ENCODE measurements at places on chromosomes 4 and X.

DNA sequence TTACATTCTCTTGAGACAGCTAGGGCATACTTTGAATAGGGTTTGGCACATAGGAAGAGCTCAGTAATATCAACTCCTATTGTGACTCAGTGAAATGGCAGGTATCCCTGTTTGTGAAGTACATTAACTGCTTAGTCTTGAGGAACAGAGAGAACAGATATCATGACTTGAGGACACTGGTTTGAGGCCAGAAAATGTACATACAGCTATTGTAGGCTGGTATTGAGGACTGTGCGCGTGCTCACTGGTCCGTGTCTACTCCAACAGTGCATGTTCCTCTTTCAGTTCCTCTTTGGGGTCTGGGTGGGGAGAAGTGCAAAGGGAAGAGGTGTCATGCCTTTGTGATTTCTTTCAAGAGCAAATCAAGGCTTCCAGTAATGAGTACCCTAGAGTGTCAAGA, 34.6 kb upstream of the TBC1D9 start:
- DNase-seq, result no peak

DNA sequence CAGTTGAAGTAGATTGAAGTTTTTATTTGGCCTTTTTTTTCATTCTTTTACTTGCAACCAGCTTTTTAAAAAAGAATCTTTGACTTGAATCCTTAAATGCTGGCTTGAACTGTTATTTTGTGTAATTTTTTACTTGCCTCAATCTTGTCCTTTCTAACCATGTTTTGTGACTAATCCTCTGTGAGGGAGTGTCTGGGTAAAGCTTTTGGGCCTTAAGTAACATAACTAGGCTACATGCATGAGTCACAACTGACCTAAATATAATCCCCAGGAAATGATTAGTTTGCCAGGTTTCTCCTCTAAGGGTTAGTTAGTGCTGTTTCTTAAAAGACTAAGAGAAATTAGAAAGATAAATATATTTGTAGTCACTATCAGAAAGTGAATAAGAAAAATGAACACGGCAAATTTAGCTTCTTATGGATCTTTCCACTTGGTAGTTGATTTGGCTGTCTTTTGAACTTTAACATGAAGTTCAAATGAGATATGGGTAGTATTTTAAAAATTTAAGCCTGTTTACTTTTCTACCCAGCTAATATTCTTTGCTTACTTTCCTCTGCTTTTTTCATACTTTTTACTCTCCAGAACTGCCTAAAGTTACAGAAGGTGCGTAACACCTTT, 13.0 kb downstream of the EXOC1 start:
- no peak for DNase-seq

DNA sequence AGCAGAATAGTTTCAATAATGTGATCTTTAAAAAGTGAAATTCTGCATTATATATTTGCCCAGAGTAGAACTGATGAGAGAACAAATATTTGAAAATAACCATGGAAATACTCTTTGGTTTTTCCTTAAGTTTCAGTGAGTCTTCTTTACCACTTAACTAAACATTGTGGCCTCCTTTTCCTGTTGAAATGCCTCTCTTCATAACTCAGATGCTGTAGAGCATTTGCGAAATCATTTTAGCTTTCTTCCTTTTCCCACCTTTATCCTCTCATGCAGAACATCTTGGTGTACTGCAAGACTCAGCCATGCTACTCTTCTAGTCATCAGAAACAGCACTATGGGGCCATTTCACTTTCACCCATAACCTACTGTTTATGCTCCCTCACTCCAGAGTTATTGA, 48.2 kb downstream of the CASK start:
- no peak for DNase-seq

GRCh38 chr4:142615324-142615665, 230.8 kb downstream of the INPP4B start:
- no peak for DNase-seq

DNA sequence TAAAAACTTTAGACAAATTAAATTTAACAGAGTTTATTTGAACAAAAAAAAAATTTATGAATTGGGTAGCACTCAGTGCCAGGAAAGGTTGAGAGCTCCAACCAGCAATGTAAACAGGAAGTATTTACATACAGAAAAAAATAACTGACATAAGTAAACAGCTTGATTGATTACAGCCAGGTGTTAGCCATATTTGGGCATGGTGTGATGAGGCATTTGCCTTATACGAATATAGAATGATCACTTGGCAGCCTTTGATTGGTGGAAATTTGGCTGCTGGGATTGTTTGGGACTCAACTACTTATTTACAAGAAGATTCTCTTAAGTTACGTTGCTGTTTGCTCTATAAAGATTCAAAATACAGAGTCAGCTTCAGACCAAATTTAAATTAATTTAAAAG, 172.0 kb downstream of the ADAM29 start:
- no peak for DNase-seq

DNA sequence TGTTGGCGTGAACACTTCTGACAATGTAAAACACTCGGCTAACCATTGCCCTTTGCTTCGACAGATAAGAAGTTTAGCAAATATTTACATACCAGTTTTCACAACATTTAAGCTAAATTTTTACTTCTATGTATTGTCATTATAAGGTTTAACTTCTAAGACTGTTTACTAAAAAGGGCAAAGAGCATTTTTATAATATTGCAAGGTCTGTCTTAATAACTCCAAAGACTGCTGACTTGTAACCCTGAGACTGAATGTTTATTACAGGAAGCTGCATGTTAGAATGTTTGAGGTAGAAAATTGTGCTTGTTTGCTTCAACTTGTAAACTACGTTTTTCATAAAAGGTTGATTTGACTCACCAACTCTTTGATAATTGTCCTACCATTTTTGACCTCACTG, 213.2 kb upstream of the RPS6KA3 start:
- DNase-seq, result no peak

DNA sequence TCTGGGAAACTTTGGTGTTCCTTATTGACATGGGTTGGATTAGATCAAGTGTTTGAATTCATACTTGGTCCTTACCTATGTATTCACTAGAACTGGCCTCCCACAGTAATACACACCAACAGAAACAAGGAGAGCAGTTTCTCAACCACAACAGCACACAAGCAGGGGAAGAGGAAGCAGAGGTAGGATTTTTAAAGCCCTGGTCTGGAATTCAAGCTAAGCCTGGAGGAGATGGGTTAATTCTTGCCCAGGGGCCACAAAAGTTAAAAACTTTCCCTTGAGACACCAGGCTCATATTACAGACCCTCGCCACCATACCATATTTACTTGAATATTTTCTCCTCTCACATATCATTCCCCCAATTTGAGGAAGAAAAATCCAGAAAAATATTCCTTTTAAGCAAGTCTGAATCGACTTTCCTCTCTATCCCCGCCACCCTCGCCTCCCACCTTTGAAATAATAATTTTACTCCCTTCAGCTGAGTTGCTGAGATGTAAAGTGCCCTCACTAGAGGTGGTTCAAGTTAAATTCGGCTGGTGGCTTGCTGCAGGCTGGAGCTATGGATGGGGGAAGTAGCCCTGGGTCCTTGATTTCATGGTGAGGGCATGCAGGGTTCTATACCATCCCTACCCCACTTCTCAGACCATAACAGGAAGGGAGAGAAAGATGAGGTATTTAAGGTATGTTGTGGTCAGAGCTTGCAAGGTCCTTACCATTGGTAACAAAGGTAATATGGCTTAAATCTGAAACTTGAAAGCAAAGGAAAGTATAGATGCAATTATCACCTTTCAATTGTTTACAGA, 440.2 kb downstream of the INPP4B start:
- DNase-seq, result no peak

- no peak for DNase-seq
Observed at GRCh38 chr4:109532182-109532581, 27.9 kb upstream of the MCUB start.

DNA sequence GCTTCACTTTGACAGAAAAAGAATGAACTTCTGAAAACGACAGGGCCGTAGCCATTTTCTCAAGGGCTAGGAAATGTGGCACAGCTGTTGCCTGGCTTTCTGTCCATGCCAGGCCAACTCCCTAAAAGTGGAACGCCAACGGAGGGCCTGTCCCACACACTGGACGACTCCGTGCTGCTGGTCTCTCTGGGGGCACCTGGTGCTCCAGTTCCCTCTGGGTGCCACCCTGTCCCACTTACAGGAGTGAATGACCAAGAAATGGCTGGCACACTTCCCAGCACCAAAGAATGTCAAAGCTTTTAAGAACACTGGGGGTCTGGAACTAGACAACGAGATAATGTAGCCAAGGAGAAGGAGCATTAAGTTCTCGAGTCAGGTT, 40.9 kb downstream of the GATB start:
- no peak for DNase-seq

- DNase-seq, result no peak
Observed at GRCh38 chrX:151983186-151983585, 8.7 kb upstream of the GABRE start.

- no peak for DNase-seq
Observed at GRCh38 chr4:64899563-64899962, 490.3 kb upstream of the TECRL start.

DNA sequence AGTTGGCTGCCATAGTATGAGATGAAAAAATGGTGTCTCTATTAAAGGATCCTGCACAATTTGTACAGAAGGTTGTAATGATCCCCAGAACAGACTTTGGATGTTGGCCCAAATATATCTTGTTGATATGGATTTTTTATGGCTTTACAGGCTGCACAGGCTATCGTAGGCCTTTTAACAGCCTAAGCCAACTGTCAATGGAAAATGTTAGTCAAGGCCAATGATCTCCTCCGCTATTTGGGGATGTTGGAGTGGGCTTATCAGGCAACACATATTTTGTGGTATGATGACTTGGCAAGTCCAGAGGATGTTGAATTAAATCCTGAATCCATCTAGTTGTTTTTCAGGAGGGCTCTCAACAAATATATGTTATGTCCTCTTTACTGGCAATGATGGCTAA, 42.1 kb downstream of the ZCCHC13 start:
- no peak for DNase-seq

DNA sequence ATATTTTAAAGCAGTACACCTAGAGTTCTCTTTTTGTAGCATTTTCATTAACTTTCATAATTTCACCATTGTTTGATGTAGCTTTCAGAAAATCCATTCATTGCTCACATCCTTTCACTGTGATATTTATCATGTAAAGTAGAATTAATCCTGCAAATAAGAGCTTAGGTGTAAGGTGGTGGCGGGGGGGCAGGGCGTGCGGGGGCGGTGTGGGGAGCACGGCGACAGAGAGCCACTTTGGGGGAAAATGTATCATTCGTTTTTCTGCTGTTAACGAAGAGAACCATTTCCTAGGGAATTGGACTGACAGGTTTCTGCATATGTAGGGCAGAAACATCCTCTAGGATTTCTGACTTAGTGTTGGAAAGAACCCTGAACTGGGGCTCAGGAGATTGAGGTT, 82.6 kb upstream of the BRS3 start:
- DNase-seq, result no peak

- DNase-seq, result no peak
Observed at GRCh38 chr4:162392946-162393345, 229.1 kb upstream of the FSTL5 start.

DNA sequence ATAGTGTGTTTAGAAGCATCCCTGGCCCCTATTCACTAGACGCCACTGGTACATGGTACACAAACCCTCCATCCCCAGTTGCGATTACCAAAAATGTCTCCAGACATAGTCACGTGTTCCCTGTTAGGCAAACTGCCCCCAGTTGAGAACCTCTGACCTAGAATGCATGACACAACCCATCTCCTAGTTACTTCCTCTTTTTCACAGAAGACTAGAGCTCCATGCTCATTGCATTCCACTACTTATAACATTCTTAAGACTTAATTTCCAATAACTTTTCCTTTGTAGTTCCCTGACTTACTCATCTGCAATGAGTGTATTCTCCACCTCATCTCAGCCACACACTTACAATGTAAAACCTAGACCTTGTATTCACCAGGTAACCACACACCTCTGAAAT, 68.6 kb downstream of the PRSS12 start:
- no peak for DNase-seq

DNA sequence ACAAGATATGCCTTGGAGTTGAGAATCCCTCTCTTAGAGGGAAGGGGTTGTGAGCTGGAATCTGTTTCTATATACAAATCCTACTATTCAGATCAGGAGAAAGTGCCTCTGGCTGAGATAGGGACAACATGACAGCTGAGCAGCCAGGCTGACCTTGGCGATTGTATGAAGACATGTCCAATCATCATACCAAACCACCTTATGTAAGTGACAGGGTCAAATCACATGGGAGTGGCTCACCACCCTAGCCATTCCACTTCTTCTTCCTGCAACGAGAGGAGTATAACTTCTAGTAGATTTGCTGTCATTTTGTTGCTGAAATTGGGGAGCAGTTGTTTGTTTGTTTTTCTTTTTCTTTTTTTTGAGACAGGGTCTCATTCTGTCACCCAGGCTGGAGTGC, 48.3 kb upstream of the TMEM150C start:
- DNase-seq, result no peak

DNA sequence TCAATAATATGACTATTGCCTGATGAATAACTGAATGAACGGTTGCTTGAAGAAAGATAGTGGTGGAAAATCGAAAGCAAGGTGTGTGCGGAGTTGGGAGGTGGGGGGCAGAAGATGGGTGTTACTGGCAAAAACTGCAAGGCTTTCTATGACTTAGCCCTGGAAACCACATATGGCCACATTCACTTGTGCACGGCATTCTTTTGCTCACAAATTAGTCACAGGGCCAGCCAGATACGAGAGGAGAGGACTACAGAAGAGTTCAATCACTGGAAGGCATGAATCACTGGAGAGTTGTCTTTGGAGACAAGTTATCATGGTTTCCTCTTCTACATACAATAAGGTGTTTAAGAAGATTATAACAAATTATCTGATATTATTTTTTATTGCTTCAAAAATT, 626.5 kb upstream of the CPEB2 start:
- no peak for DNase-seq

- no peak for DNase-seq
Observed at GRCh38 chr4:2927696-2928075, 35.5 kb downstream of the NOP14 start.

DNA sequence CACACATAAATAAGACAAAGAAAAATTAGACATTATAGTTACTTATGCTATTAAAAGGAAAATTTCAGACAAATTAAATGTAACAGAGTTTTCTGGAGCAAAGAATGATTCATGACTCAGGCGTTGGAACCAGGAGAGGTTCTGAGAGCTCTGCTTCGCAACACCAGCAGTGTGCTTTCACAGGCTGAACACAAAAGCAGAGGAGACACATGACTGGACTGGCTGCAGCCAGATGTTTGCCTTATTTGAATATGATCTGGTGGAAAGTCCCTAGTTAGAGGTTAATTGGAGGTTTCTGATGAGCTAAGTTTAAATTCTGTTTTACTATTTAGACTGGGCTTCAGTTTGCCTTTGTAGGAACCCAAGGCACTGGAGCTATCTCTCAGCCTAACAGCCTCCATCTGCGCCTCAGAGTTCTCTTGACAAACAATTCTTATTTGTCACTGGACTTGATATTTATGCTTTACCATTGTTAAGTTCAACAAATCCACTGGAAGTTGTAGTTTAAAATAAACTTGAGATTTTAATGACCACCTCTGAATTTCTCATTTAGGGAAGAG, 16.2 kb downstream of the BOD1L1 start:
- DNase-seq, result no peak
